ENCODE measurements at places on chromosomes 1 and 21. TPM values are rescaled to one million over a fixed set of nuclear protein-coding genes. Genes with fewer than 3 reads are reported as not detected.
A peak's percentile ranks its signal among the peaks of the same experiment; 100 is the strongest.

- peak overlapping the region; percentile 73 for H3K4me3 ChIP-seq
- no peaks in the 10 kb centered on the region for H3K27me3 ChIP-seq
- peaks cover 65% of the 10 kb centered on the region for H3K4me1 ChIP-seq
- H3K27ac ChIP-seq, result peak overlapping the region; percentile 66
- DNase-seq, result peak; percentile 67
Observed at GRCh38 chr1:204285436-204286305, 71.9 kb upstream of the GOLT1A start.

DNA sequence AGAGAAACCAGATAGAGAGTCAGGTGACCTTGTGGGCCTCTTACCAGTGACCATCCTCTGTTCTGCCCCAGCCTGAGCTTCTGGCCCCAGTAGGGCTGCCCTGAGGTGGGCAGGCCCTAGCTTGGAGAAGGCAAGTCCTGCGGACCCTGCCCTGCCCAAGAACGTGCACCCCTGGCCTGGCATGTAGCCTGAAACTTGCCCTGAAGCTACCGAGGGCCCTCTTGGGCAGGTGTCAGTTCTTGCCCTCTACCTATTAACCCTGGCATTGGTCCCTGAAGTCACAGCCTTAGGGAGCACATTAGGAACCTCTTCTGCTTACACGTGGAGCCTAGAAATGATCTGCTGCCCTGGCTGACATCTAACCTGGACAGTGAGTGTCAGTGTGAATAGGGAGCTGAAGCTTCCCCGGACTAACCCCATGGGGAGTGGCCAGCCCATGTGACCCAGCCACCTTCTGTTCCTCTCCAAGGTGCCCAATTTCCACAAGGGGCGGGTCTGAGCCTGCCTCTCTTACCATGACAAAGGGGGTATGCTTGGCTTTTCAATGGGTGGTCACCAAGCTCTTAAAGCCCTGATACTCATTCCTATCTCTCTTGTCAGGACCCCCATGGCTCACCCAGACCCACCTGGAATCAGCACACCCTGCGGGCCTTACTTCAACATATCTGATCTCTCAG is 163.0 kb downstream of the ZSCAN20 start:
- peaks cover 3% of the 10 kb centered on the region for H3K27me3 ChIP-seq
- no peak for DNase-seq
- no peak overlapping the region for H3K4me3 ChIP-seq
- no peaks in the 10 kb centered on the region for H3K36me3 ChIP-seq
- no peaks in the 10 kb centered on the region for H3K4me1 ChIP-seq

DNA sequence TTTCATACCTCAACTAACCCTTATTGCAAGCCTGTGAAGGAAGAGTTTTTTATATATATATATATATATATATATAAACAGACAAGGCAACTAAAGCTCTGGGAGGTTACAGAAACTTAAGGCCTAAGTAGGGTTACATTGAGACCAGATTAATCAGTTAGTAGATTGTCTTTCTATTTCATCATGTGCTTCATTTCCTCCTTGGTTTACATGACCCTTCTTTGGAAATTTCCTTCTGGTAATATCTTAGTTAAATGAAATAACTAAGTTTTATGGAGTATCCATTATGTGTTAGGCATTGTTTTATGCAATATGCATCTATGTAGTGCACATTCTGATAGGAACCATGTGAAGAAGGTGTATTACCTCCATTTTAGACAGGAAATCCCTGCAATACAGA is 112.7 kb downstream of the FGGY start:
- no peak overlapping the region for H3K27ac ChIP-seq
- H3K27me3 ChIP-seq, result no peaks in the 10 kb centered on the region
- H3K4me1 ChIP-seq, result no peaks in the 10 kb centered on the region
- no peak for DNase-seq

NBPF20 gene
- total RNA-seq, result 3.8 TPM

DNA sequence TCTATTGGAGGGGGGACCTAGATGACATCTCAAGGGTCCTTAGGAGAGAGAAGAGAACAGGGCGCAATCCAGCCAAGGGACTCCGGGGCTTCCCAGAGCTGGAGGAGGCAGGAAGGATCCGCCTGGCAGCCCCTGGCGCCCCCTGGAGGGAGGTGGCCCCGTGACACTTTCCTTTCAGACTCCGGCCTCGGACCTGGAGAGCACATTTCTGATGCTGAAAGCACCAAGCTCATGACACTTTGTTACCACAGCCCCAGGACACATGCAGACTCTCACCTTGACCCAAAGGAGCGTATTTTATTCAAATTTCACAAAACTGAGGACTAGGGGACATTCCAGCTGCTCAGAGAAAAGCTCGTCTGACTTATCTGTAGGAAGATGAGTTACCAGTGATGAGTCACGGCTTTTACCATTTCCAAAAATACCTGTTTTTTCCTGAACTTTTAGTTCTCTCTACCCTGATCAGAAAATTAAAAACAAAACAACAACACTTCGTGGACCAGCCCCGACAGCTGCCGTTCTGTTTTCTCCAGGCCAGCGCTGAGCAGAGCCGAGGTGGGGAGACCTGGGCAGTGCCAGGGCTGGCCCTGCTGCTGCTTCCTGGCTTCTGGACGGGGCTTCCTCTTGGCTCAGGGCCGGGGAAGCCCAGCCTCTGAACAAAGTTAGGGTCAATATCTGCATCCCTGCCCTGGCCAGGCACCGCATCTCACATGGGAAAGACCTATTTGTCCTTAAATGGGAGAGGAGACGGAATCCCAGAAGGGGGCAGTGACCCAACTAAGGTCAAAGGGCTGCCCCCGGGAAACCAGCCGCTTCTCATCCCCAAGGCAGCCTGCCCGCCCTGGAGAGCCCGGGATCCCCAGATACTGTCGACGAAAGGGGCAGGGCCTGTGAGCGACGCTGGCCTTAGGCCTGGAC is 21.6 kb upstream of the POFUT2 start:
- peak overlapping the region; percentile 76 for H3K27ac ChIP-seq
- H3K4me3 ChIP-seq, result no peak overlapping the region
- no peaks in the 10 kb centered on the region for H3K36me3 ChIP-seq
- H3K27me3 ChIP-seq, result no peaks in the 10 kb centered on the region

DNA sequence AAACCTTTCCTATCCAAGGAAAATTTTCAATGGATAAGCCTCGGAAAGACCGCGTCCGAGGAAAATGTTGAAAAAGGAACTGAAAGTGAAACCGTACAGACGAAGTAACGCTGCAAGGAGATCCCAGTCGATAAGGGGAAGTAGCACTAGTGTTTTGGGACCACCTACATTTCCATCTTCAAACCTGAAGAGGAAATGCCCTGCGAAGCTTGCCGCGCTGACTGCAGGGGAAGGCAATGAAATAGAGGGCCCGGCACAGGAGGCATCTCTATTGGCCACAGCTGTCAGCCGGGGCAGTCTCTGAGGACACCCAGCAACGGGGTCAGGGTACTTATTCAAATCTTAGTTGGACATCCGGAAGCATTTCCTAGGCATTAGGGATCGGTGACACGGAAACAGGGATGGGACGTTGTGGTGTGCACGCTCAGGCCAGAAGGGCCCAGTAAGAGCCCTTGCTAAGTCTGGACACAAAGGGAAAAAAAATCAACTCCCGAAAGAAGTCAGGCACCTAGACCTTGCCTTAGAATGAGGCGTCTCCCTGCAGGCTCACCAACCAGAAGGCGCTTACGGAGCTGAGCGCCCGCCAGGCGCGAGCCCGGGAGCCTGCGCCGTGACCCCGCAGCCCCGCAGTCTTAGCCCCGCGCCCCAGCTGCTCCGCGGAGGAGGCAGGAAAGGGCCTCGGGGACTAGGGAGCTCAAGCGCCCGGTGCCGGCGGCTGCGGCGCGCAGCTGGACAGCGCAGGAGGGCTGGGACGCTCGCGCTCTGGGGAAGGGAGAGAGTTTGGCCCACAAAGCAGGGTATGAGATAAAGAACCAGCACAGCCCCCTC is 655 bp downstream of the USF1 start:
- peak overlapping the region; percentile 91 for H3K4me3 ChIP-seq
- peaks cover 3% of the 10 kb centered on the region for H3K4me1 ChIP-seq
- peak overlapping the region; percentile 96 for H3K27ac ChIP-seq
- no peaks in the 10 kb centered on the region for H3K27me3 ChIP-seq
- DNase-seq, result peak; percentile 88
